T-helper 22 cell (primary cell): ENCODE measurements at places on chromosomes 5 and 9.

DNA sequence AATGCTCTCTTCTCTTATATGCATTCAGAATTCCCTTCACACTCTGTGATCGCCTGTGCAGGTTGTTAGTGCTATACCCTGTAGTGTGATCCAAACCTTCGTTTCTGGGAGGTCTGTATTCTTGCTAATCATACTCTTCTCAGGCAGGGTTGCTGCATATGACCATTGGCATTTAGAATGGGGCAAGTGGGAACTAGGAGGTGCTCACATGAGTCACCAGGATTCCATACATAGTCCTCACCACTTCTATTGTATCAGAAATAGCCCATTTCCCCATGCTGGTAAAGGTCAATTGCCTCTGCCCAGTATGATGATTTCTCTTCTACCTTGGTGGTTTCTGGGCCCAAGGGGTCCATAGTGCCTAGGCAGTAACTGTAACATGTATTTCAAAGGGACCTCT is 443.5 kb upstream of the CDH6 start:
- DNase-seq: no peak

- no peak for DNase-seq
These were observed 55.4 kb downstream of the ACER2 start for GRCh38 chr9:19464061-19464763.

GRCh38 chr9:86792136-86792535 is 155.2 kb downstream of the GAS1 start:
- DNase-seq: no peak

- DNase-seq: no peak
These were observed 36.4 kb upstream of the ADAMTSL1 start for GRCh38 chr9:18437315-18438201.

DNA sequence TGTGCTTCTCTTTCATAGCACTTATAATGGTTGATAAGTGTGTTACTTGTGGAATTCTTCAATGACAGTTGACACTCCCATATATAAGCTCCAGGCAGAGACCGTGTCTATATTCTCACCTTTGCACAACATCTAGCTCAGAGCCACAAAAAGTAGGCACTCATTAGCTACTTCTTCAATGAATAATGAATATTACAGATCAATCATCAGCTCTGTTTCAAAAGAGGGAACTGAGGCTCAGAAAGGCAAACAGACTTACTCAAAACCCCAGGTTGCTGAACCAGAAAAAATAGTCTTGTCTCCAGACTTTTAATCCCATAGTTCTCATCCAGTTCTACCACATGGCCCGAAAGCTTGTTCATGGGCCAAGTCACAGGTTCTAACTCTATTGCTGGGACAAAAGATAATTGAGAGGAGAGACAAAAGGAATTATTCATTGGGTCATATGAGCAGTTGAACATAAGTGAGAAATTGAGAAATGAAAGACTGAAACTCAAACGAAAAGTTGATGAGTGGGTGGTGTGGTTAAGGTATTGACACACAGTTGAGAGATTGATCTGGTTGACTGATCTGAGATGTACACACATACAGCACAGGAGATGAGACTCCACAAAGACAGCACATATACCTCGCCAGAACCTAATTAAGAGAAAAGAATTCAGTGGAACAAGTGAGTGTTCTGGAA is 381.6 kb downstream of the EFNA5 start:
- DNase-seq: no peak

DNA sequence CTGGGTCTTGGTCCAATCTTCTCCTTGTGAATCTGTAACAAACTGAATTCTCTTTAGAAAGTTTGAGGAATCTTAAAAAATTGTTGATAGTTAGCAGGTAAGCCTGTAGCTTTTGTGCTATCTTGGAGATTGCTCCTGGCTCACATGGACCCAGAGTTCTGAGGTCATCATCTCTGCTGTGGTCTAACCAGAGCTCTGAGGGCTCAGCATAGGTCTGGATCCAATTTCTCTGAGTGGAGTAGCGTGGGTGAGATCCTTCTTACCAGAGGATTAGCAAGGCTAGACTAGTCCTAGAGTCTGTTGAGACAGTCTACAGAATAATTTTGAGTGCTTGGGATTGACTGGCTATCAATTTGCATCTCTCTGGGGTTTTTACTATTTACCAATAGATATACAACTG is 60.5 kb upstream of the IL6ST start:
- DNase-seq: no peak

DNA sequence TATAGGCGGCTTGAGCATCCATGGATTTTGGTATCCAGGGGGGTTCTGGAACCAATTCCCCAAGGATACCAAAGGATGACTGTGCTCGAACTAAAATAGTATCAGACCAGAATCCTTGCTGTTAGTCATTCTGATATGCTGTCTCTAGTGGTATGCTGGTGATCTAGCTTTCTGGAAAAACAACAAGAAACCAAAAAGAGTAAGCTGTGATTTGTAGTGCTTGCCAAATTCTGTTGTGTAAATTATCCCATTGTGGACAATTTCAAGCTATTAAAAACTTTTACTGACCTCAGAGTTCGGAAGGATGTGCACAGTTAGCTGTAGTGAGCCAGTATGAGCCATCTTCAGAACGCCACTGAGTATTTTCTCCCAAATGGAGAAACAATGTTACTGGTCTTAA is 99.0 kb upstream of the FBN2 start:
- DNase-seq: no peak

DNA sequence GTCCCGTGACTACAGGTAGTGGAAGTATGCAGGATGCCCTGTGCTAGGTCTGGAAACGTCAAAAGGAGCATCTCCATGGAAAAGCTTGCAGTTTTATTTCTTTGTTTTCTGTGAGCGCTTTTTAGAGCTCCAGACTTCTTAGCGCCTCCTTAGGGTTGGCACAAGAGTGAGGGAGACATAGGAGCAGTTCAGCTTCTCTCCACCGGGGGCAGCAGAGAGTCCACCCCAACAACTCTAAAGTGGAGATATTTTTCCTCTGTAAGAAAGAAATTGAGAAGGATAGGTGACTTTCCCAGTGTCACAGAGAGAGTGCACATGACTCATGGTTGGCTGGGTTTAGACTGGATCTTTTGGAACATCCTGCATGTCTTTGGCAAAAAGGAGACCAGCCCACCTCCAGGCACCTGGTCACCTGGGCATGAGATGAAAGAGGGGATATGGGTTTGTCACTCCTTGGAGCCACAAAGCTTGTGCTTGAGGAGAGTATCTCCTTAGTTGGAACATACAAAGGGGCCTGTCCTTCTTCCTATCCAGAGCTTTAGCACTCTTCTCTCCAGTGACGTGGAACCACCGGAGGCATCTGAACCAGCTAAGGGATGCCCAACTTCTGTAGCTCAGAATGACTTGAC is 637.7 kb downstream of the SEMA5A start:
- DNase-seq: no peak
